ENCODE measurements at places on chromosomes 7 and 10.

DNA sequence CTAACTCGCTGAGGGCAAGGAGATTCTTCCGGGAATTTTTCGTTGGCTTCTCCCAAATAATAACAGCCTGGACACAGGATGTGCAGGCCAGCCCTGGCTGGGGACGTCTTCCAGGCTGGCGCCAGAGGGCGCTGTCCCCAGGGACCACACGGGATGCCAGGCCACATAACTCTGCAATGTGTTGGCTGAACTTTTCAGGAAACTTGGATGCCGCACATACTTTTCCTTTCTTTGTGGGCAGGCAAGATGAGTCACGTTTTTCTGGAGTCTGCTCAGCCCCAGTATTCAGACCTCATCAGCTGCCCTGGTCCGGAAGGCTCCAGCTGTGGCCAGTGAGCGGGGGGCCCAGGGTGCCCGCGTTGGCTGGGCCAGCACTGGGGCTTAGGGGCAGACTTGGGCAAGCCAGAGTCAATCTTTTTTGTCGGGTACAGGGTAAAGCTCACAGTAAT lies 122.7 kb downstream of the PRKAG2 start:
- DNase-seq, result peak; percentile 99

DNA sequence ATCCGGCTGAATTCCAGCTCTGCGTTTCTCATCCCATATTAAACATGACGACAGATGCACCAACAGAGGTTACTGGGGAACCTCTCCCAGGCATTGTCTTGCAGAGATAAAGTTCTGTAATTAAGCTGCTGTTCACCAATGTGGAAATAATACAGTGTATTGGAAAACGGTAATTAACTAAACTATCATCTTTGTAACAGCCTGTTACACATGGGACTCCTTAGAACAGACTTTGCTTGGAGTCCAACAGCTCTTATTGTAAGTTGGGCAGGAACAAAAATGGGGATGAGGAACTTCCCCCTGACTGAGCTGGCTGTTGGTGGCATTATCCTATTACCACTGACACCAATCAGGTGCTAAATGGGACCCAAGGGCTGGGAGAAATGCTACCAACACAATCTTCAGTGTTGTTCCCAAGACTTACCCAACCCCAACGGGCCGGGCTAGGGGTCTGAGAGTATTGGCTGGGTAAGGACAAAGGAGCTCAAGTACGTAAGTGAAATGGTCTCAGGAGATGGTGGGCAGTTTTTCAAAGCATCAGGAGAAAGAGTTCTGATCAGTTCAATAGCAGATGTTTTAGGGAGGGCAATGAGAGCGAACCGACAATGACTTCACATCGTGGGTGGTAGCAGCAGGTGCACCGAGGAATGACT lies 759.4 kb downstream of the GRID1 start:
- no peak for DNase-seq

DNA sequence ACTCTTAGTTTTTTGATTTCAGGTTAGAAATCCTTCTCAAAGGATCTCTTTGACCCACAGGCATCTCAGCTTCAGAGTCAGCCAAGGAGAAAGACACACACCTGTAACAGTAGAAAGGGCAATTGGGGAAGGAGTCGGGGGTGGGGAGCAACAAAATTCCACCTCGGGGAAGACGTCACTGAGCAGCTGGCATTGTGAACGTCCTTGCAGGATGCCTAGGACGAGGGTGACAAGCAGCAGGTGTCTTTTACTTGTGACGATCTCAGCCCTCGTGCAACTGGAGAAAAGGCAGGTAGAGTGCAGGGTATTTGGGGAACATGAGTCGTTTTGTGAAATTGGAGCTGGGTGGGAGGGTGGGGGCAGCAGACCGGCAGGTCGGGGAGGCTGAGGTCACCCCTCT lies 627.0 kb downstream of the ACTR3B start:
- DNase-seq, result no peak

GRCh38 chr7:31864646-31865045 lies 177.6 kb downstream of the PPP1R17 start:
- peak; percentile 19 for DNase-seq

GRCh38 chr10:102643336-102644065 lies 778 bp upstream of the TRIM8 start:
- DNase-seq, result peak; percentile 83

- peak; percentile 95 for DNase-seq
Measured at GRCh38 chr7:117283371-117283770, 39.5 kb downstream of the WNT2 start.

DNA sequence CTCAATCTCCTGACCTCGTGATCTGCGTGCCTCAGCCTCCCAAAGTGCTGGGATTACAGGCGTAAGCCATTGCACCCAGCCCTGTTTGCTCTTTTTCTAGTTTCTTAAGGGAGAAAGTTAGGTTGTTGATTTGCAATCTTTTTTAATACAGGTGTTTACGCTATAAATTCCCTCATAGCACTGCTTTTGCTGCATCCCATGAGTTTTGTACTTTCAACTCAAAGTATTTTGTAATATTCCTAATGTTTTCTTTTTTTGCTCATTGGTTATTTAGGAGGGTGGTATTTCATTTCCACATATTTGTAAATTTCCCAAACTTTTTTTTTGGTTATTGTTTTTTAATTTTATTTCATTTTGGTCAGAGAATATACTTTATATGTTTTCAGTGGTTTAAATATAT lies 11.6 kb downstream of the TPST1 start:
- no peak for DNase-seq

DNA sequence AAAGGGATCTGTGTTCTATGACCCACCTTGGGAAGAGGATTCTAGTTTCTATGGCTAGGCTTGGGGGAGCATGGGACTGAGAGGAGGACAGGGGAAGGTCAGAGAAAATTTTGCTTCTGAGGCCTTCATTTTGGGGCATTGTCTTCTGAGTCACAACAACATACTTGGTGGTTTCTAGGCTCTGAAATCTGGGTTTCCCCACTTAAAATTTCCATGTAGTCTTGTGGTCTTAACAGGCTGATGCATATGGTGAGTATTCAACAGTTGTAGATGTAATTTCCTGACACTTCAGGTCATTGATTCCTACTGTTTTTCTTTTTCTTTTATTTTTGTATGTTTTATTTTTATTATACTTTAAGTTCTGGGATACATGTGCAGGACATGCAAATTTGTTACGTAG lies 88.5 kb downstream of the ANKRD7 start:
- DNase-seq, result no peak

- no peak for DNase-seq
Measured at GRCh38 chr7:42650171-42650570, 261.7 kb downstream of the C7orf25 start.

DNA sequence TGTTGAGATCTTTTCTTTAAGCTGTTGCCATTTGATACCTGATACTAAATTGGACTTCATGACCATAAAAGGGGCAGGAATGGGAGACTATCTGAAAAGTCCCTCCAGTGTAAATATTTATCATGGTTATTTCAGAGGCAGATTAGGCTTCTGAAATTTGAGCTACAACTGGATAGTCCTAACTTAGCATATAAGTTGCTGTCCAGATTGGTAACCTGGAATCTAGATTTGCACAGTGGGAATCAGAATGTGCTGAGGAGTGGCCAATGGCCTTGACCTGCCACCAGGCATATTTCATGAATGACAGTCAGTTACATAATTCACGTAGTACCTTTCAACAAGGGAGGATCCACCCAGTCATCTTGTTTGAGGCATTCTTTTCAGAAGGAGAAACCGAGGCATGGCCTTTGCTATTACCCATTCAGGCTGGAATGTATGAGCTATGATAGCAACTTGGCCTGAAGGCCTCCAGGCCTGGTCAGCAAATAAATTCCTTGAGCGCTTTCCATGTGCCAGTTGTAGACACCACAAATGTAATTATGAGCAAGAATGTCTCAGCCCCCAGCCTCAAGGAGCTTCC lies 80.0 kb downstream of the EEPD1 start:
- DNase-seq, result no peak

DNA sequence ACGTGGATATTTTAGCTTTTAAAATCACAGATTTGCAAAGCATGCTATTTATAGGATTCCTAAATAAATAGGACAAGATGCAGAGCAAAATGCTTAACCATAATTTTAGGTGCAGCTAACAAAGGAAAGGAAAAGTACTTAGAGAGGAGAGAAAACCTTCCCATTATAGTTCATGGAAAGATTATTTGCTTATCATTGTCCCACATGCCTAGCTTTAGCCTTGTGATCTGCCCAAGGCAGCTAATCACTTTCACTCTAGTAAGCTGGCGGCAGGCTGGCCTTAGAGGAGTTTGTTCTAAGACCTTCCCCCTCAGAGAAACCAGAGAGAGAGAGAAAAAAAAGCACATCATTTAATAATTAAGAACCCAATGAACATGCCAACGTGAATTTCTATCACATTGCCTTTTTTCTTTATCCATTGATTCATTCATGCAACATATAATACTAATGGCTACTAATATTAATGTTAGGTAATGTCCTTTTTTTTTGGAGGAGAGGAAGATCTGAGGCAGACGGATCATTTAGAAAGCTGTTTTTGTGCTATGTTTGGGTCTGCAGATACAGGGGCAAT lies 274.6 kb downstream of the ARL4A start:
- no peak for DNase-seq

- no peak for DNase-seq
Measured at GRCh38 chr10:4687397-4687796, 138.6 kb upstream of the AKR1E2 start.

- DNase-seq, result no peak
Measured at GRCh38 chr7:121097577-121097976, 109.1 kb downstream of the CPED1 start.

- DNase-seq, result peak; percentile 31
Measured at GRCh38 chr10:33801705-33802104, 467.2 kb upstream of the NRP1 start.

- peak; percentile 89 for DNase-seq
Measured at GRCh38 chr7:130943336-130943901, 209.4 kb upstream of the KLF14 start.

- no peak for DNase-seq
Measured at GRCh38 chr10:126075009-126075408, 178.6 kb downstream of the FANK1 start.

GRCh38 chr7:111108496-111108895 lies 17.6 kb downstream of the LRRN3 start:
- DNase-seq, result peak; percentile 42

DNA sequence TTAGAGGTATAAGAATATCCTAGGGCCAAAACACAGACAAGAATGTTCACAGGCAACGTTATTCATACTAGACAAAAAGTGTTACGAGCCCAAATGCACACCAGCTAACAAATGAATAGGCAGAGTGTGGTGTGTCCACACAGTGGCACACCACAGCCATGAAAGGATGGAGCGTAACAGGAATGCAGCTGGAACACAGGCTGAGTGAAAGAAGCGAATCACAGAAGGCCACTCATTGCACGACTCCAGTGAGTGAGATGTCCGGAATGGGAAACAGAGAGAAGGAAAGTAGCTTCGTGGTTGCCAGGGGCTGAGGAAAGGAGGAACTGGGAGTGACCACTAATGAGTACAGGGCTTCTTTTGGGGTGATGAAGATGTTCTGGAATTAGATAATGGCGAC lies 198.8 kb downstream of the TNS3 start:
- peak; percentile 85 for DNase-seq

DNA sequence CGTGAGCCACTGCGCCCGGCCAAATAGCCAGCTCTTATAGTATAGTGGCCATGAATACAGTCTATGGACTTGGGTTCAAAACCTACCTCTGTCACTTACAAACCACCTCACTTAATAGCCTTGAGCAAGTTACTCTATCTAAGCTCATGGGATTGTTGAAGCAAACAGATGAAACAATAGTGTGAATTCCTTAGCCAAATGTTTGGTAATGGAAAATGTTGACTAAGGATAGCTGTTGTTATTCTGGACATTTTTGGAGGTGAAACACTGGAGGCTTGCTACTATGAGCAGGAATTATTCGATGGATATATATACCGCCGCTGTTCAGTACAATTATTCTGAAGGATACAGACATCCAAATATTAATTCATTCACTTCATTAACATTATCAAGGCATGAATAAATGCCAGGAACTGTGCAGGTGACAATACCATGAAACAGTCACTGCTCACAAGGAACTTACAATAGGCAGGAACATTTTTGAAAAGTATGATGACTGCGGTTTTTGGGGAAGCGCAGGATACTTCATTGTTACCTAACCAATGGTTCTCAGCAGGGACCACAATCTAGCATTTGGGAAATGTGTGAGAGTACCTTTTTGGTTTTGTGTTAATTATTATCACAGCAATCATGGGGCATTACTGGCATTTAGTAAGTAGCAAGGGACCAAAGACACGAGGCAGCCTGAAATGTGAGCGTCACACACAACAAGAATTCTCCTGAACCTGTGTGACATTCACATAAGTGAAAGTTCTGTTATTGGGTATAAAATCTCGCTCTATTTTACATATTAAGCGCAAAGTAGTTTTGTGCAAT lies 55.7 kb downstream of the CUBN start:
- DNase-seq, result peak; percentile 11

- no peak for DNase-seq
Measured at GRCh38 chr10:129741280-129741977, 222.6 kb downstream of the EBF3 start.

GRCh38 chr10:59036311-59037017 lies 140.0 kb upstream of the PHYHIPL start:
- DNase-seq, result no peak

- no peak for DNase-seq
Measured at GRCh38 chr10:35594115-35595079, 10.7 kb upstream of the GJD4 start.

GRCh38 chr10:89615824-89616223 lies 29.2 kb downstream of the PANK1 start:
- DNase-seq, result peak; percentile 10

- peak; percentile 4 for DNase-seq
Measured at GRCh38 chr7:32218154-32218467, 147.9 kb upstream of the PDE1C start.

- DNase-seq, result no peak
Measured at GRCh38 chr7:132446666-132447278, 129.5 kb downstream of the PLXNA4 start.

DNA sequence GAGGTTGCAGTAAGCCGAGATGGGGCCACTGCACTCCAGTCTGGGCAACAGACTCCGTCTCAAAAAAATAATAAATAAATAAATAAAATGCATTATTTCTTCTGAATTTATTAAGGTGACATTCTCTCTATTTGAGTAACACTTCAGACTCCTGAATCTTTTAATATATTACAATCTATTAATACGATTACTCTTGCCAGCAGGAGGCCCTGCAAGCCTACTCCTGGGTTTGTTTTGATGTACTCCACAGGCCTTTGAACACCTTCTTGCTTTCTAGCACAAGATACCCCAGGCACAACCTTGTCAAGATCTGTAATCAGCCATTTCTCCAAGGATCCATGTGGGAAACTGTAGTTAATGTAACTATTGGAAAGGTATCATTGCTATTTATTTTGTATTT lies 63.5 kb downstream of the COBL start:
- DNase-seq, result no peak
